Naive thymus-derived CD4-positive, alpha-beta T cell (primary cell): ENCODE measurements at places on chromosomes 16 and 17. TPM values are rescaled to one million over a fixed set of nuclear protein-coding genes. Genes with fewer than 3 reads are reported as not detected.

DNA sequence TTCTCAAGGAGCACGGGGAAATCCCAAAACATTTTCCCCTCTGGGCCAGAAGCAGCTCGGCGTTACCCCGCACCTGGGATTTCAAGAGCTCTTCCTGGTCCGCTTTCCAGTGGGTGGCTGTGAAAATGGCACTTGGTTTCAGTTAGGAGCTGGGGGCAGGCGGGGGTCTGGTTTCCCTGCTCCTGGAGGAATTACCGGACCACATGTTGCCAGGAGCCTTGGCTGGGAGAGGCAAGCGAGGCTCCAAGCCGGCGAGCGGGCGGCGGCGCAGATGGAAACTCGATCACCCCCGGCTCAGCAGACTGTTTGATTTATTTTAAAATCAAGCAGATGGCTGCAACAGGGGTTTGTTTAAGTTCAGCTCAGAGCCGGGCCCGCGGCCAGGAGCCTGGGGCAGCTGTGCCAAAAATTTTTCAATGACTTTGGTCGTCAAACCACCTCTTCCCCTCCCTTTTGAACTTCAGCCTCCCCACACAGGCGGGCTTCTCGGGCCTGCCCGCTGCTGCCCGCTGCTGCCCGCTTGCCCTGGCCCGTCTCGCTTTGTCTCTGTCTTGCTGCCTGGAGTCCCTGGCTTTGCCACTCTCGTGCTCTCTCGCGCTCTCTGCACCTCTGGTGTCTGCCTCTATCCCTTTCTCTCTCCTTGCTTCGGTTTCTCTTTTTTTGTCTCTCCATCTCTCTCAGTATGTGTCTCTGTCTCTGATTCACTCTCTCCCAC, 108.0 kb upstream of the CIBAR2 start:
- no peaks in the 10 kb centered on the region for H3K4me1 ChIP-seq
- no peak for DNase-seq
- no peak overlapping the region for H3K27ac ChIP-seq
- H3K4me3 ChIP-seq, result no peak overlapping the region
- H3K27me3 ChIP-seq, result no peaks in the 10 kb centered on the region

DNA sequence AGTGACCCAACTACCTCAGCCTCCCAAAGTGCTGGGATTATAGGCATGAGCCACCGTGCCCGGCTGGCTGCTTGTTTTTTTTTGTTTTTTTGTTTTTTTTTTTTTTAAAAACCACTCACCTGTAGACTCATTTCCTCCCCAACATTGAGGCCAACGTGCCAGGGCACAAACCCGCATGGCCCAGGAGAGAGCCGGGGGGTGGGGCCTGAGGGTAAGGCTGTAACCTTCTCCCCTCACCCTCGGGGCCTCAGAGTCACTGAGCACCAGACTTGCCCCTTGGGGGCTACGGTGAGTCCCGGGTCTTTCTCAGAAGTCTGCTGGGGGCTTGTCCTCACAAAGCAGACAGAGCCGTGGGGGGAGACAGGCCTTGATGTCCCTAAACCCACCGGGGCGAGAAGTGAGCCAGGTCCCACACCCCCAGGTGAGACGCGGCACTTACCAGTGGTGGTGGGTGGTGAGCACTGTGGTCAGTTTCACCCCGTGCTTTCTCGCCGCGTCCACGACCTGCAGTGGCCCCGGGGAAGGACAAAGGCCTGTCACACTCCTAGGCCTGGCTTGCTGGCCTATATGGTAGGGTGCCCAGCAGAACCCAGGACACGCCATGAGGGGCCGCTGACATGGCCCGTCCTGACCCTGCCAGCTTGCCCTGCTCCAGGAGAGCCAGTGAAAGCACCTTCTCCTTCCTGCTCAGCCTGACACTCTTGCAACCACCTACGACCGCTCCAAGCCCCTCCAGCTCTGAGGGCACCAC, 4.6 kb downstream of the HAGH start:
- no peak overlapping the region for H3K4me3 ChIP-seq
- peaks cover 69% of the 10 kb centered on the region for H3K36me3 ChIP-seq
- no peaks in the 10 kb centered on the region for H3K27me3 ChIP-seq
- peaks cover 18% of the 10 kb centered on the region for H3K4me1 ChIP-seq

GRCh38 chr16:64654178-64654577, 467.7 kb downstream of the CDH11 start:
- H3K4me1 ChIP-seq, result no peaks in the 10 kb centered on the region
- no peaks in the 10 kb centered on the region for H3K27me3 ChIP-seq
- no peak for DNase-seq
- H3K27ac ChIP-seq, result no peak overlapping the region
- no peaks in the 10 kb centered on the region for H3K36me3 ChIP-seq

DNA sequence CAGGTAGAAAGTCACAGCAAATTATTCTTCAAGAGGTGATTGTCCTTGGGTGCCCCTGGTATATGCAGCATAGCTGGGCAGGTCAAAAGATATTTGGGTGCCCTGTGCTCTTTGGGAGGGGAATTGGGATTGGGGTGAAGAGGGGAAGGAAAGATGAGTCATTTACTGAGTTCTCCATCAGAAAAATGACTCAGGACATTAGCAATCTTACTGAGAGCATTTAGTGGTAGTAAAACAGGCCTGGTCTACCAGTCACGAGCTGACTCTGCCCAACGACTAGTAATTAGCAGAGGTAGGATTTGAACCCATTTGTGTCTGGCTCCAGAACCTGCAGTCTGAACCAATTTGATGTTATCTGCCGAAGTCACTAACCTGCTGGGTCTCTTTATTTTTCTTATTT, 6.0 kb upstream of the GRIN2A start:
- no peaks in the 10 kb centered on the region for H3K4me1 ChIP-seq
- H3K36me3 ChIP-seq, result no peaks in the 10 kb centered on the region
- no peak for DNase-seq
- no peak overlapping the region for H3K27ac ChIP-seq
- no peak overlapping the region for H3K4me3 ChIP-seq
- H3K27me3 ChIP-seq, result no peaks in the 10 kb centered on the region

GRCh38 chr16:56998861-56999260, 9.5 kb downstream of the NLRC5 start:
- H3K4me3 ChIP-seq, result peak overlapping the region; percentile 33
- peak overlapping the region; percentile 77 for H3K27ac ChIP-seq
- peaks cover 77% of the 10 kb centered on the region for H3K4me1 ChIP-seq
- no peak for DNase-seq
- H3K27me3 ChIP-seq, result no peaks in the 10 kb centered on the region
- no peaks in the 10 kb centered on the region for H3K36me3 ChIP-seq

DNA sequence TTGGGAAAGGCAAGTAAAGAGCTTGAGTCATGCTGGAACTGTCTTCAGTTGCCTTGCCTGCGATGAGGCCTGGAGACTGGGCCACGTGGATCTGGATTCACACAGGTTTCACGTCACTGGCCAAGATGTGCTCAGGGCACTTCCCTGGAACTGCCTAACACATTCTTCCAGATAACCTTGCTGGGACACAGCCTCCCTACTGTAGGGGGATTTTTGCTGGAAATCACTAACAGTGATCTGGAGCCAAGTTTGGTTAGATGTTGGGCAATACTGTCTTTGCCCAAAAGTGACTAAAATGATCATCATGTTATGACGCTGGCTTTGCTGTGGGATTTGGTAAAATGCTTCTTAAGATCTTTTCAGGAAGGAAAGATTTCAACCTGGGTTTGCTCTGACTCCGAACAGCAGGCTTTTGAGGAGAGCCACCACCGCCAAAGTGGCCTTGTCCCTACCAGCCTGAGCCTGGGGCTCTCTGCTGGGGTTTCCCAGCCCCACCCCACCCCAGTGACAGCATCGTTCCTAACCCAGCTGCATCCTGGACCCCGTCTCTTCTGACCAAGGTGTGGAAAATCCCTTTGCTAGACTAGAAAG, 14.7 kb downstream of the C1QTNF1 start:
- no peak overlapping the region for H3K27ac ChIP-seq
- H3K4me1 ChIP-seq, result no peaks in the 10 kb centered on the region
- H3K36me3 ChIP-seq, result no peaks in the 10 kb centered on the region
- no peak overlapping the region for H3K4me3 ChIP-seq
- no peak for DNase-seq
- H3K27me3 ChIP-seq, result no peaks in the 10 kb centered on the region

DNA sequence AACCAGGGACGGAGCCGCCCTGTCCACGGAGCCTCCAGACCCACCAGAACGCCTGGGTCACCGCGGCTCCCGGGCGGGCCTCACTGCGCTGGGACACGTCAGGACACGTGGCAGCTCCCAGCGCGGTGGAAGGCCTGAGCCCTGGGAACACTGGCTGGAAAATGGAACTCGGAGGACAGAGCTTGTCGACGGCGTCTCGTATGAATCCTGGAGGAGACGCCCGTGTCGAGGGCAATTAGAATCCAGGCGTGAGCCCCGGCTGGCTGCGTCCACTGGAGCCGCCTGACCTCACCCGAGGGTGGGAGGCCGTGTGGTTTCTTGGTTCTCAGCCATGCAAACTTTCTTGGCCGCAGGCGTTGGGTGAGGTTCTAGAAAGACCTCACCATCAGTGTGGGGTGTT, 173.9 kb downstream of the LAT start:
- H3K4me3 ChIP-seq, result no peak overlapping the region
- peaks cover 27% of the 10 kb centered on the region for H3K4me1 ChIP-seq
- DNase-seq, result no peak
- H3K27me3 ChIP-seq, result no peaks in the 10 kb centered on the region
- H3K27ac ChIP-seq, result no peak overlapping the region

- no peaks in the 10 kb centered on the region for H3K27me3 ChIP-seq
- peaks cover 24% of the 10 kb centered on the region for H3K4me1 ChIP-seq
- peak overlapping the region; percentile 85 for H3K27ac ChIP-seq
- DNase-seq, result no peak
These were observed 902 bp upstream of the SPATA32 start for GRCh38 chr17:45262516-45263476.

Gene INO80E
- total RNA-seq, result 71.7 TPM

Gene CDRT15L2
- total RNA-seq, result not detected in 2 replicates

Gene CORO6
- total RNA-seq, result 3.1 TPM
